RWPE2 (cell line): ENCODE measurements at places on chromosomes 1 and 21.

GRCh38 chr1:225755671-225756319 lies 21.8 kb upstream of the SRP9 start:
- no peak for DNase-seq

DNA sequence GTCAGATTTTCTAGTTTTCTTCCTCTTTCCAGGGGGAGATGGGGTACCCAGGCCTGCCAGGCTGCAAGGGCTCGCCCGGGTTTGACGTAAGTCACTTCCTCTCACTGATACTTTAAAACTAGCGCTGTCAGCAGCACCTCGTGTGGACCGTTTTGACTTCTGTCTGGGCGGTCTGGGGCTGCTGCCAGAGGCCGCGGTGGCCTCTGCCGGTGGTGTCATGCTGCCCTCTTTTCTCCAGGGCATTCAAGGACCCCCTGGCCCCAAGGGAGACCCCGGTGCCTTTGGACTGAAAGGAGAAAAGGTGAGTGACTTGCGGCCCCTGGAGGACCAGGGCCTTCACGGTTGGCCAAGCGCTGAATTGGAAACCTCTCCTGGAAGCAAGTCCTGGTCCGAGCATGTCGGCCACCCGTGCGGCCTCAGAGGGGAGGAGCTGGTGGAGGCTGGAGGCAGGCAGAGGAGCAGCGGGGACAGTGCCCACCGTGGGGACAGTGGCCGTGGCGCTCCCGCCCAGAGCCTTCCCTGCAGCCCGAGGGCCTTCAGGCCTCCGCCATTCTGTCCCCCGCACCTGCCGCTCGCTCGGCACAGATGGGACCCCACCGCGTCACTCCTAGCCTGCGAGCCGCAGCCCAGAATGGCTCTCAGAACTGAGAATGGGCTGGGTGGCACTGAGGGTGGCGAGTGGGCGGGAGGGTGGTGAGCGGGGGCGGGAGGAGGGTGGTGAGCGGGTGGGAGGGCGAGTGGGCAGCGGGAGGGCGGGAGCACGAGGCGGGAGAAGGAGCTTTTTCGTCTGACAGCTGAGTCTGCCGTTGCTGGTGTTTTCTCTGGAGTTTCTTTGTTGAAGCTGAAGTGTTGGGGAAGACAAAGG lies 9.4 kb downstream of the COL6A1 start:
- DNase-seq, result peak; percentile 51

GRCh38 chr1:22105611-22106207 lies 37.2 kb downstream of the WNT4 start:
- no peak for DNase-seq

DNA sequence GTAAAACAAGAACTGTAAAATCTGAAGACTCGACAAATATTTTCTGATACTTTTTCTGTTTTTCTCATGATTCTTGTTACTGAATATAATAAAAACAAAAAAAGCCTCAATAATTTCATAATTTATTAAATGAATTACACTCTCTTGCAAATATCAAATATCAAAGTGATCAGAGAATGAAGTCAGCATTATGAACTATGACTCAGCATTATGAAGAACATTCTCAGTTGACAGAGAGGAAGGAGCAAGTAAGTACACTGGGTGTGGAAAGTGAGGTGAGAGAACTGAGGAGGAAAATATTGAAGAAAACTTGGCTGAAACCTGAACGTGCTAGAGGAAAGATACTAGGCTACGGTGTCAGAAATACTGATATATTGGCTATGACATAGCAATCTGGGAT lies 529.5 kb downstream of the KCNT2 start:
- DNase-seq, result no peak

- no peak for DNase-seq
These were observed 140.4 kb downstream of the ST6GALNAC5 start for GRCh38 chr1:77007675-77008074.

- no peak for DNase-seq
These were observed 91.7 kb downstream of the CDC14A start for GRCh38 chr1:100443811-100444571.

DNA sequence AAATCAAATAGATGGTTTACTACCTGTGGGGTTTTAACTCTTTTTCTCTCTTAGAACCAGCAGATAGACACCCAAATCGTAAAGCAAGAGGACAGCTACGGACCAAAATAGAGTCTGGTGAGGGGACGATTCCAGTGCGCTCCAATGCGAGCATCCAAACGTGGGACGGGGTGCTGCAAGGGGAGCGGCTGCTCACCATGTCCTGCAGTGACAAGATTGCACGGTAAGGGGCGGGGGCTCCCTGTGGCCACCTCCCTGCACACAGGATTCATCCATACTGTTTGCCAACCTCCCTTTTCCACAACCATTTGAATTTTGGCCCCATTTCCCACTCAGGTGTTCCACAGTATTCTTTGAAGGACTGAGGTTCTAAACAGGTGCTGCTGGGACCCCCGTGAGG lies 102.8 kb downstream of the POFUT2 start:
- no peak for DNase-seq

DNA sequence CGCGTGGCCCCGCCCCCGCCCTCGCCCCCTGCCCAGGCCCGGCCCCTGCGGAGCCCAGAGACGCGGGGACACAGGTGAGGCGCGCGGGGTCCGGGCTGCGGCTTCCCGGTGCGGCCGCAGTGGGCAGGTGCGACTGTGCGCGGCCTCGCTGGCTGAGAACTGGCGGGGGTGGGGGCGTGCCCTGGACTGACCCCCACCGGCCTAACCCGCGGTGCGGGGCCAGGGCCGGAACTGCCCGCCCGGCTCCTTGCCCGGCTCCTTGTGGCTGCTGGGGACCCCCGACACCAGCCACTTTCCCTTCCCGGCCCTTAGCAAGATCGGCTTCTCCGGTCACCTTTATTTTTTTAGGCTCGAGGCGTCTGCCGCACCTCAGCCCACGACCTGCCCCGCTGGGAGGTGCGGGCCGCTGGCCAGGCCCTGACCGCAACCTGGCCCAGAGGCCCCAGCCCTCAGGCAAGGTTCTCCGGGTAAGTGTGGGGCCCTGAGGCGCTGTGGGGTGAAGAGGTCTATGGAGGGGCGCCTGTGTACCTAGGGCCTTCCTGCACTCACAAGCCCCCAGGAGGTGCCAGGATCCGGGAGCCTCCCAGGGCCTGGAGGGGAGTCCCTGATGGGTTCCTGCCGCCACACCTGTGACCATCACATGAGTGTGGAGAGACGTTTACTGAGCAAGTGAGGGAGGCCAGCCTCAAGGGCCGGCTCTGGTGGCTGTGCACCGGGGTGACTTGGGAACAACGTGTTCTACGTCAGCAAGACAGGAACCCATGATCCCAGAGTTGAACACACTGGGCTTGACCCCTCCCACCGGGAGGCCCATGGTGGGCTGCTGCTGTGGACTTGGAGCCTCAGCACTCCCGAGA lies at the start of gene SMIM1:
TSS of gene SMIM1 (plus strand) at position 35 of the 857 bp plus-strand sequence. CDS start 2,625 bp downstream, outside the sequence.
- DNase-seq, result no peak

- no peak for DNase-seq
These were observed 7.7 kb upstream of the LAMB3 start for GRCh38 chr1:209659909-209660308.

GRCh38 chr1:178921499-178921898 lies 50.6 kb upstream of the ANGPTL1 start:
- DNase-seq, result no peak

DNA sequence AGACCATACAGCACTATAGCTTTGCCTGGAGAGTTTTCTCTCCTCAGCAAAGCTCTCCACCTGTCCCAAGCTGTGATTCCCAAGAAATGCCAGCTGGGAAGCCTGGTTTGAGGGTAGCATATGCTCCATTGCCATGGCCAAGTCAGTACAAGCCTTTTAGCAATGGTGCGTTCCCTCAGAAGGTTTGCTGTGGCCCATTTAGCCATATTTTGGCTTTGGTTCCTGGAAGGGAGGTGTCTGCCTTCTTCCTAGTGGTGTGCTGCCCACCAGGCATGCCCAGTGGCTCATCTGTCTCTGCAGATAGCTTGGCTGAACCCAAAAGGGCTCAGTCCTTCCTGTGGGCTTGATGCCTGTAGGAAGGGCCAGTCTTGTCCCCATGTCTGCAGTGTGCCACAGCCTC lies 32.4 kb downstream of the GALNT2 start:
- DNase-seq, result no peak

DNA sequence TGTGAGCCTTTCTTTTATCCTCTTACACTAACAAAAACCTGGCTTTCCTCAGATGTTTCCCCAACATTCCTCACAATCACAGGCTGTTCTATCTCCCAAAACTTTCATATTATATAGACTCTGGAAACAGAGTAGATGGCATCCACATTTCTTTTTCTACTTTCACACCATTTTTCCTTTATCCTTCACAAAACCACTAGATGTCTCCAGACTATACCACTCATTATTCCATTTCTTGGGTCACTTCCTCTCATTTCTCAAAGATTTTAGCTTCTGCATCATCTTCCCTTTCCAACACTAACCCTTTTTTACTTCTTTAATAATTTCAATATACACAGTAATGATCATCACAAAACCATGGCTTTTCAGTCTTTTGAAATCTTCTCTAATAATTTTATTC lies 286.0 kb upstream of the DEPDC1 start:
- no peak for DNase-seq

- no peak for DNase-seq
These were observed 48.4 kb downstream of the STX6 start for GRCh38 chr1:180974236-180974635.

- DNase-seq, result no peak
These were observed 480.0 kb downstream of the PTPRU start for GRCh38 chr1:29716306-29716705.

- no peak for DNase-seq
These were observed 13.6 kb downstream of the INSRR start for GRCh38 chr1:156845055-156845952.

DNA sequence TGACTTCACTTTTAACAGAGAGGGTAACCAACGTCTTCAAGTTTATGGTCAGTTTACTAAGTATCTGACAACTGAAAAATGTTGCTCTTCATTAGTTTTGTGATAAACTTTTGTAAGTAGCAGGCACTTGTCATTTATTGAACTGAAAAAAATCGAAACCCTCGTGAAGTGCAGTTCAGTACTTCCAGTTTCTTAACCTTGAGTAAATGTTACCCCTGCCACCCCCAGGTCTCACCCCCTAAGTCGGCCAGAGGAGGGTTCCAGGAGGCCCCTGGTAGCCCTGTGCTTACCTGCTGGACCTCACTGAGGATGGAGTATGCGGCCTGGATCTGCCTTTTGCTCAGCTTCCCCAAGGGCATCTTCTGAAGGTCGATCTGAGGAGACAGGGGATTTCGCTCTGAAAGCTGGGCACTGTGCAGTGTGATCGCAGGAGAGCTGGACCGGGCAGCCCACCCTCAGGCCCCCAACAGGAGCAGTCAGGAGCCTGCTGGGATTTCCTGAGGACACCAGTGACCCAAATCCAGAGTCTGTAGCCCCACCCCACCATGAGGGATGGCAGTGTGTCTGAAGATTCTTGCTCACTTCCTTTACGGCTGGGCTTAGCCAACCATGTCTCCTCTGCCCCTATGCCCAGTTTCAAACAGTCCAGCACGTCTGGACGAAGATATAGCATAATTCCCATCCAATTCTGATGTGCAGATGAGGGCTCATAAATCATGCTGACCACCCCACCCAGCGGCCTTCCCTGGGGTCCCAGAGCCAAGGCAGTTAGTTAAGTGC lies 37.6 kb downstream of the PARP1 start:
- no peak for DNase-seq

DNA sequence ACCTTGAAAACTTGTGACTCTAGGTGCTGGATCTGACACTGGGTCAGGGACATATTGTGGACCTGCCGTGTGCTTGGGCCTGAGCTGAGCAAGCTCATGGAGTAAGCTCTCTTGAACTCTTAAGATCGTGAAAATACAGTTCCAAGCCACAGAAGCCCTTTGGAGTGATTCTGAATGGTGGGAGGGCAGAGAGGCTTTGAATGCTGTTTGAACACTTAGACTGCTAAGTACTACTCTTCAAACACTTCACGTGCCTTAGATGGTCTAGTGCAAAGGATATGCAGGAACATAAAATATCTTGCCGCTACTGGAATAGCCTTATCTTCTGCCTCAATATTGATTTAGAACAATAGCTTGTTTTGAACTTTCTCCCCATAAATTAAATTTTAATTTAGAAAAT lies 21.6 kb downstream of the ROR1 start:
- DNase-seq, result no peak

DNA sequence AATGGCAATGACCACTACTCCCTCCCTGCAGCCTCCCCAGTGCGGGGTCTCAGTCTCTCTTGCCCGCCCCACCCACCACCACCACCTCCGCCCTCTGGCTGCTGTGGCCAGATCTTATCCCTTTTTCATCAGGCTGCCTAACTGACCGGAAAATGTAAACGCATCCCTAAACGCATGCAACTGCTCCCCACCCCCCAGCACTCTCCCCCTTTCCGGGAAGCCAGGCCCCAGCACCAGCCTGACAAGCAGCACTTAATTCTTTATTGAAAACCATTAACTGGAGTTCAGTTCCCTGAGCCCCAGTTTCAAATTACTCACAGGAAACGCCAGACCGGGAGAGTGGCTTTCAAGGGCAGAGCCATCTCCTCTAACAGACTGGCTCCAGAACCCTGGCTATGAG lies 147.7 kb downstream of the DMRTA2 start:
- DNase-seq, result no peak

DNA sequence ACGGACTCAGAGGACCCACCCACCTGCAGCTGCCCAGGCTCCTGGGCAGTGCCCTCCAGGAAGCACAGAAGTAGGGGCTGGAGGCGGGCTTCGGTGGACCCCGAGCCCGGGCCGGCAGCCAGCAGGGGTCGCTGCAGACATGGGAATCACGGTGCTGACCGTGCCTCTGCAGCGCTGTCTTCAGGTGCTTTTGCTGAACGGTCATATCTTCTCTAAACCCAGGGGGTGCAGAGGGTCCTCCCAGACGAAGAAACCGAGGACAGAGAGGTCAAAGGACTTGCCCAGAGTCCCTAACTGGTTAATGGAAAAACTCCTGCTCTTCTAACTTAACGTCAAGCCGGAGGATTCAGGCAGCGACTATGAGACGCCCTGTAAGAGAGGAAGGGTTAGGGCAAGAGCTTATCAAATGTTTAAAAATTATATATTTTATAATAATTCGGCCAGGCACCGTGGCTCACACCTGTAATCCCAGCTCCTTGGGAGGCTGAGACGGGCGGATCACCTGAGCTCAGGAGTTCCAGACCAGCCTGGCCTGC lies 21.5 kb upstream of the LEFTY2 start:
- DNase-seq, result no peak

GRCh38 chr21:42257091-42257765 lies 38.3 kb downstream of the ABCG1 start:
- no peak for DNase-seq

- DNase-seq, result no peak
These were observed 147.3 kb upstream of the VAMP3 start for GRCh38 chr1:7623842-7624241.

- no peak for DNase-seq
These were observed 44.8 kb upstream of the ARHGAP29 start for GRCh38 chr1:94282143-94282711.
